ENCODE measurements at places on chromosomes 2 and 18.
A peak's percentile ranks its signal among the peaks of the same experiment; 100 is the strongest.

GRCh38 chr2:204900910-204901309 lies 355.6 kb downstream of the PARD3B start:
- DNase-seq: peak; percentile 59

DNA sequence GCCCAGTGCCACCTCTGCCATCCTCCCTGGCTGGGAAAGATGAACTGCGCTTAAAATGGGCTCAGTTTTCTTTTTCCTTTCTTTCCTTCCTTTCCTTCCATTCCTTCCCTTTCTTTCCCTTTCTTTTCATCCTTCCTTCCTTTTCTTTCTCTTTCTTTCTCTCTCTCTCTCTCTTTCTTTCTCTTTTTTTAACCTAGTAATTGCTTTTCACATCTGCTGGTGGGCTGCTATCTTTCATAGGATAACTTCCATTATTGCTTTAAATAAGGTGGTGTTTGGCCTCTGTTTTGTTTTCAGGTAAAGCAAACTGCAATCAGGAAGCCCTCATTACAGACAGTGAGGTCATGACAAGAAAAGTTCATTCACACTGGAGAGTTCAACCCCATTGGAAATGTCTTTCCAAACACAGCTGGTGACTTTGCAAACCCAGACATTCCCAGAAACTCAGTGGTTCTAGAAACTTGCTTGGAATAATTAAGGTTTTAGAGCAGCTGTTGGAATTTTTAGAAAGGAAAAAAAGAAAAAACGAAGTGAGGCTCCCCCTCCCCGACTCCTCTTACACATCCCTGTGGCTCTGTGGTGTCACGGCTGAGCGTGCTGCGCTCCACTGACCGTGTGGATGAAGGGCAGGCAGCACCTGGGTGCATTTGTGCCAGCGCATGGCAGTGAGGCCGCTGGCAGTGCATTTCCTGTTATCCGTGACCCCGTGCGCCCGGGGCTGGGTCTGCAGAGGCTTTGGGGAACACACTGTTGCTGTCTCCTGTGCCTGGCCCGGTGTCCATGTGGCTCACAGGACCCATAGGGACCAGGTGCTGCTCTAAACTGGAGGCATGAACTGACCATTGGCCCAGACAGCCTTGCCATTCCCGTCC lies 76.9 kb downstream of the MBP start:
- peak; percentile 27 for DNase-seq

DNA sequence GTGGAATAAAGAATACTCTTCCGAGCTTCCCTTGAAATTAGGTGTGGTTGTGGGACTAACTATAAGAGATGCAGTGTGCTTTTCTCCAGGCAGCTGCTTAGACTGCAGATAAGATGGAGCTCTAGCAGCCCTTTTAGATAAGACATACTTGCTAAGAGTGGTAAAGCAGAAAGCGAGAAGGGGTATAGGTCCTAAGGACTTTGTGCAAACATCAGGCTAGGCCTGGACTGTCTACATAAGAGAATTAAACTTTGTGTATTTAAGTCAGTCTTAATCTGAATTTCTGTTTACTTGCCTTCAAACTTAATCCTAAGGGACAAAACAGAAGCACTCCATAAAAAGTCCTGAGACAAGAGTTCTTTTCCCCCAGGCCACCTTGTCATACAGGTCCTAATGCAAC lies 218.9 kb downstream of the RAB3GAP1 start:
- DNase-seq: no peak

DNA sequence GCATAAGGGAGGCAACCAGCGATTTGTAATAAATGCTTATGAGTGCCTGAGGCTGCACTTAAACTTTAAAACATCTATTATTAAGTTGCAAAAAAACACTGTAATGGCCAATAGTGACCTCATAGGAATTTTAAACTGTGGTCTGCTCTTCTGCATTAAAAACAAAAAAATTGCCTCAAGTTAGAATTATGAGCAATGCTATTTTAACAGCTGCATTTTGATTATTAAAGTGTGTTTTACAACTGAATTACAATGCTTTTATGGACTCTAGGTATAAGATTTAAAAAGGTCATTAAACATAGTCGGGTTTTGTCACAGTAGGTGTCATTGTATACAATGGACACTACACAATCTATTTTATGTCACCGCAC lies 528.7 kb upstream of the FANCL start:
- DNase-seq: no peak

DNA sequence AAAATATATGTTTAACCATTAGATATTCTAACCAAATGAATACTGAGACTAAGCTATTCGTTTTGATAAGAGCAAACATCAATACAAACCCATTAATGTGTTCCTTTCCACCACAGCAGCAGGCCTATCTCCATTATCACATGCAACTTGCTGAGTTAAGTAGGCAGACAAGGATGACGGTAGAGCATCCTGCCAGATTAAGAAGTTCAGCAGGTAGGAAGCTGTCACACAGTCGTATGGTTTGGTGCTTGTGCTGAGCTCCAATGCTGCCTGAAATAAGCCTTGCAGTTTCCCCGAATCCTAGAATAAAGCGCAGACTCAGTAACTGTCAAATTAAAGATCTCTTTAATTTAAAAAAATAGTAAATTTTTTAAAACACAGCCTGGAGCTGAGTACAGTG lies 39.6 kb downstream of the THADA start:
- no peak for DNase-seq

DNA sequence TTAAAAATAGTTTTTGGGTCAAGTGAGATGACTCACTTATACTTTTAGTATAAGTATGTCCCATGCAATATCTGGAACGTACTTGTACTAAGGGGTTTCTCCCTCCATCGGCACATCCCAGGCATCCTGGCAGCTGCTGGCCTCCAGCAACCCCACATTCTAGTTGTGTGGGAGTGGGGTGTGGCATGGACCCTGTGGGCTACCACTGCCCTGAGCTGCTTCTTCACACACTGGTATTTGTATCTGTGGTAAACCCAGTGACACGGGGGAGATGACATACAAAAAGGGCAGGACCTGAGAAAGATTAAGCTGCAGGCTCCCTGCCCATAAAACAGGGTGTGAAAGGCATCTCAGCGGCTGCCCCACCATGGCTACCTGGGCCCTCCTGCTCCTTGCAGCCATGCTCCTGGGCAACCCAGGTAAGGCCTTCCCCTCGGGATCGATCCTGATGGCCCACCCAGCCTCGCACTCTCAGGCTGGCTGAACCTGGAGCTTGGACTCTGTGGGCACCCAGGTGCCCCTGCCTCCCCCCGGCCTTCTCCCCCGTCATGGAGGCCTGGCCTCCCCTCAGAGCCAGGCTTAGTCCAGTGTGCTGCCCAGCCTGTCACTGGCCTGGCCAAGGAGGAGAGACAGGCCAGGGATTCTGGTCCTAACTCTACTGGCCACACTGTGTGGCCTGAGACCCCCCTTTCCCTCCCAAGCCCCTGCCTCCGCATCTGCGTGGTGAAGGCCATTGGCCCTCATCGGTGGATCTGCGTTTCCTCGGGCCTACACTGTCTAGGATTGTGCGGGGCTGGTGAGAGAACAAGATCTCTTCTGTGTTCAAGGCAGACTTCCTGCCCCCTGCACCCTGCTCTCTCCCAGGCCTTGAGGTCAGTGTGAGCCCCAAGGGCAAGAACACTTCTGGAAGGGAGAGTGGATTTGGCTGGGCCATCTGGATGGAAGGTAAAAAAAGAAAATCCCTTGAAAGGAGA lies at the start of gene GNLY:
Gene GNLY, plus strand, starts transcription at position 307 of the 974 bp plus-strand sequence. Its CDS starts 61 bp downstream, at position 368.
- no peak for DNase-seq

- peak; percentile 42 for DNase-seq
Observed at GRCh38 chr2:160970052-160970965, 189.9 kb upstream of the TANK start.

DNA sequence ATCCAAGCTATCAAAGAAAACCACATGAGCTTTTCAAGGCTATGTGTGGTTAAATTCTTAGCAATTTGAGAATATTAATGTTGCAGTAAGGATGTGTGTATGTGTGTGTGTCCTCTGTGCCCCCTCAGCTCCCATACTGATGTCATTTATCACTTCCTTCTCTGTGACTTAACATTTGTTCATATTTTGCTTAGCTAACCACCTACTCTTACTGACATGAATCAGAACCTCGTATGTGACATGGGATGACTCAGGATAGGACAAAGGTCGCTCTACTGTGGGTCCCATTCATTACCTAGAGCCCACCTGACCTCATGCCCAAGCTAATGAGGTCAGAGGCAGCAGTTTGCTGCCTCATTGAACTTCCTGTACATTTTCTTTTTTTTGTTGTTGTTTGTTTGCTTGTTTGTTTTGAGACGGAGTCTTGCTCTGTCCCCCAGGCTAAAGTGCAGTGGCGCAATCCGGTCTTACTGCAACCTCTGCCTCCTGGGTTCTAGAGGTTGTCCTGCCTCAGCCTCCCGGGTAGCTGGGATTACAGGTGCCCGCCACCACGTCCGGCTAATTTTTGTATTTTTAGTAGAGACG lies 36.3 kb downstream of the MOGAT1 start:
- peak; percentile 17 for DNase-seq

DNA sequence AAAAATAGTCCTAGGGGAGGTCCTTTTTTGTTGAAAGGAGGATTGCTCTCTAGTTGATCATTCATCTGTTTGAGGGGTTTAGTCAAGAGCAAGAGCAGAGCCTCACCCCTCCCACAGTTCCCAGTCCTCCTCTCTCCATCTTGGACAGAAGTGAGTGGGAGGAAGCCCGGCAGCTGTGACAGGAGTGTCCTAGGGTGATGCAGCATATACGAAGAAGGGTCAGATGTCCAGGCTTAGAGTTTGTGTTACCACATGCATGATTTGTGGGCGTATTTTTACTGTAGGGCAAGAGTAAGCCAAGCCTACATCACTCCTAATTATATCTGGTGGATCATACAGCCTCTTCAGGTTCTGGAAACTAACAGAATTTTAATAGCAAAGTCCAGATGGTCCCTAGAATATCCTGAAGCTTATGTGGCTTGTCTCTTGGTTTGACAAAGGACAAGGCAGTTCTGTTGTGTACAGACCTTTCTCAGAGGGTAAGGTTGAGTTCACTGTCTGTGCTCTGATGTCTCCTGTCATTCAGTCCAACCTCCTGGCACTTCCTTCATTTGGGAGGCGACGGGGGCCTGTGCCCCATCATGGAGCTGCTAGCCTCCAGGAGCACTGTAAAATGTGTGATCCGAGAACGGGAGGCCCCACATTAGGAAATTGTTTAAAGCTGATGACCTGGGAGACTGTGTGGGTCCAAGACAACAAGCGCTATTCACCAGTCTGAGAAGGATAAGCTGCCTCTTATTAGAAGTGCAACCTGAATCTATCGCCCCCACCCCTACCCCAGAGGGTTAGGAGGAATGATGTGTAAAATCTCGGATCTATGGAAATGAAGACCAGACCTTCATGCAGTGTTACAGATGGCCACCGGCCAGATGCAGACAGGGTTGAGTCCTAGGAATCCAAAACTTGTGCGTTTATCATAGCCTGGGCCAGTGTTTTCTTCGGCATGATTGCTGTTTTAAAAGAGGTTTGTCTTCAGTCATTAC lies 6.9 kb downstream of the CEP68 start:
- no peak for DNase-seq

- no peak for DNase-seq
Observed at GRCh38 chr2:189997016-189997415, 65.5 kb downstream of the MSTN start.

DNA sequence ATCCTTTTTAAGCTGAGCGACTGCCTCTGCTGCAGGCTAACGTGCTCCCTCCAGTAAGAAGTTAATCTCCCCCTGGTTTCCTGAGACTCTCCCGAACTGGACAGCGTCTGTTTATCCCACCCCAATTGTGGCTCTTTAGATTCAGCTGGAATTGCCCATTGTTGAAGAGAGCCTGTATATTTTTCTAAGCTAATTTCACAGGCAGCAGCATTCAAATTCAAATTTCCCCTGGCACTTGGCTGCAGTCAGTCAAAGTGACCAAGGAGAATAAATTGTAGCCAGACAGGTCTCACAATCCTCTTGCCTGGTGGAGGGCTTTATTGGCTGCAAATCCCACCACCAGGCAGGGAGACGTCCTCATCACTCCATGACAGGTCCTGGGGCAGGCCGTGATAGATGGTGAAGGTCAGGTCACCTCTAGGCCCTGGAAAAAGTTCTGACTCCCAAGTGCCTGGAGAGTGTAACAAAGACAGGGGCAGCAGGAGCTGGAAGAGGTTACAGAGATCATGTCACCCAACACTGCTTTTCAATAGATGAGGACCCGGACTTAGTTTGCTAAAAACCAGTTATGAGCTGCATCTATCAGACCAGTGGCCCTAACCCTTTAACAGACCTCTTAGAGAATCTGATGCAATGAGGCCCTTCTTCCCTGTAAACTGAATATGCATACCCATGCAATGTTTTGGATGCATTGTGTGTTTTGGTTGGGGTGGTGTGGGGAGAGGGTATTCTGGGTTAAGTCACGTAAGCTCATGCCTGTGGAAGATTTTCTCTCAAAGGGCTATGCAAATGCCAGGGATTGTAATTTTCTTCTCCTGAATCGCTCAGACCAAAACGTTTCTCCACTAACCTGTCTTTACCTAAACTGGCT lies 32.3 kb upstream of the C18orf32 start:
- no peak for DNase-seq

DNA sequence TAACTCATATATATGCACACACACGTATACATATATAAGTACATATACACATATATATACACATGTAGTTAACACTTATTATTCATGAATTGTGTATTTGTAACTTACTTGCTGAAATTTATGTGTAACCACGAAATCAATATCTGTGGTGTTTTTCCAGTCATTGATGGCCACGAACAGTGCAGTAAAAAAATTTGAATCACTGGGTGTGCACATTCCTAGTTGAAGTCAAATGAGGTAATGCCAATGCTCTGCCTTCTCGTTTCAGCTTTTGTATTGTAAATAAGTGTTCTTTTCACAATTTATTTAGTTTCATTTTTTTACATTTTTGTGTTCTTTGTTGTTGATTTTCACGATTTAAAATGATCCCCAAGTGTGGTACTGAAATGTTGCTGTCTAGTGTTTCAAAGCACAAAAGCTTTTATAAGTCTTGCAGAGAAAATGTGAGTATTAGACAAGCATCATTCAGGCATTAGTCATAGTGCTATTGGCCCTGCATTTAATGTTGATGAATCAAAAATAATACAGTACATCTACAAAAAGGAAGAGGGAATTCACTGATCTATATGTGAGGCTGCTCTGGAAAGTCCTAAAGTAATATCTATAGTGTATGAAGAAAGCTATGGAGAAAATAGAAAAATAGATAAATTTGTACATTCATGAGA lies 419.0 kb downstream of the DSC3 start:
- DNase-seq: no peak

DNA sequence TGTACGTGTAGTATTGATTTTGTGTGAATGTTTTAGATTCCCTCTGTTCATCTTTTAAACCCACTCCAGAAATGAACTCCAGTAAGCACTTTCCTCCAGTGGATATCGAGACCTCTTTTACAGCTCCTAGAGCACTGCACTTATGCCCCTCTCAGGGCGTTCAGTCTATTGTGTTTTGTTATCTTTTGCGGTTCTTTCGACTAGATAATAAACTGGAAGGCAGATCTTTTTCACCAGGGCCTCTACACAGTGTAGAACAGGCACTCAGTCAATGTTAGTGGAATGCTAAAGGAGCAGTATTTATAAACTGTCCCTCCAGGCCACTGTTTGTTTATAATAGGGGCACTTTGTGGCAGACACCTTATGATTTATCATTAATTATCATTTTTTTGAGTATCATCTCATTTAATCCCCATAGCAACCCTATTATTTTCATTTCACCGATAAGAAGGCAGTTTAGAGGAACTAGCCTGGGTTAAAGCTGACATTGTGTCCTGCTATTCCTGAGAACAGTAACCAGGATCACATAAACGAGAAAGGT lies 742 bp upstream of the SOS1 start:
- DNase-seq: no peak

All from HuH-7 (cell line).